ENCODE measurements at places on chromosomes 12 and 14.

DNA sequence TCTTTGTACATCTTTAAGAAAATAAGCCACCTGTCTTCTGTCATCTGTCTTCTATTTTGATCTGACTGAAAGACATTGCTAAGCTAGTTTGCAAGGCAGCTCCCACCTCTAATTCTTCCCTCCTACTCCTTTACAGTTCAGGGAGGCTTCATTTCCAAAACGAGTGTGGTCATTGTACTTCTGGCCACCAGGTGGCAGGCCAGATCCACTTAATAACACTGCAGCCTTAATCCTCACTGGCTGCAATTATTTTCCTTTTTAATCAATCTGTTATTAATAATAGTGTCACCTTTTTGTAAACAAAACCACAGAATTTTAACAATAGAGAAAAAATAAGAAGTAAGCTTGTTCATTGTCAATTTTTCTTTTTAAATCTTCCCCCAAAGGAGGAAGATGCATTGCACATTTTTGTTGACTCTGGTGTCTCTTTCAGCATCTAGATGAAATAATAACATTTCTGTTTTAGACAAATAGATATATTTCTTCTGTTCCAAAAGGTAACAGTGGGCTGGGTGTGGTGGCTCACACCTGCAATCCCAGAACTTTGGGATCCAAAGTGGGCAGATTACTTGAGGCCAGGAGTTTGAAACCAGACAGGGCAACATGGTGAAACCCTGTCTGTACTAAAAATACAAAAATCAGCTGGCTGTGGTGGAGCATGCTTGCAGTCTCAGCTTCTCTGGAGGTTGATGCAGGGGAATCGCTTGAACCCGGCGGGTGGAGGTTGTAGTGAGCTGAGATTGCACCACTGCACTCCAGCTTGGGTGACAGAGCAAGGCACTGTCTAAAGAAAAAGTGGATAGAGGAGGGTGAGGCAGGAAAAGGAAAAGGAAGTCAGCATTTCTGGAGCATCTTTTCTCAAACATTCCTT is 23.3 kb downstream of the GABARAPL1 start:
- no peak for DNase-seq

- DNase-seq, result no peak
Observed at GRCh38 chr14:94412671-94413638, 24.6 kb upstream of the SERPINA1 start.

GRCh38 chr12:67355428-67356379 is 86.5 kb downstream of the CAND1 start:
- no peak for DNase-seq

GRCh38 chr12:69642531-69642930 is 31.8 kb upstream of the LRRC10 start:
- no peak for DNase-seq

GRCh38 chr12:123238961-123239360 is 5.7 kb downstream of the MTRFR start:
- DNase-seq, result no peak

DNA sequence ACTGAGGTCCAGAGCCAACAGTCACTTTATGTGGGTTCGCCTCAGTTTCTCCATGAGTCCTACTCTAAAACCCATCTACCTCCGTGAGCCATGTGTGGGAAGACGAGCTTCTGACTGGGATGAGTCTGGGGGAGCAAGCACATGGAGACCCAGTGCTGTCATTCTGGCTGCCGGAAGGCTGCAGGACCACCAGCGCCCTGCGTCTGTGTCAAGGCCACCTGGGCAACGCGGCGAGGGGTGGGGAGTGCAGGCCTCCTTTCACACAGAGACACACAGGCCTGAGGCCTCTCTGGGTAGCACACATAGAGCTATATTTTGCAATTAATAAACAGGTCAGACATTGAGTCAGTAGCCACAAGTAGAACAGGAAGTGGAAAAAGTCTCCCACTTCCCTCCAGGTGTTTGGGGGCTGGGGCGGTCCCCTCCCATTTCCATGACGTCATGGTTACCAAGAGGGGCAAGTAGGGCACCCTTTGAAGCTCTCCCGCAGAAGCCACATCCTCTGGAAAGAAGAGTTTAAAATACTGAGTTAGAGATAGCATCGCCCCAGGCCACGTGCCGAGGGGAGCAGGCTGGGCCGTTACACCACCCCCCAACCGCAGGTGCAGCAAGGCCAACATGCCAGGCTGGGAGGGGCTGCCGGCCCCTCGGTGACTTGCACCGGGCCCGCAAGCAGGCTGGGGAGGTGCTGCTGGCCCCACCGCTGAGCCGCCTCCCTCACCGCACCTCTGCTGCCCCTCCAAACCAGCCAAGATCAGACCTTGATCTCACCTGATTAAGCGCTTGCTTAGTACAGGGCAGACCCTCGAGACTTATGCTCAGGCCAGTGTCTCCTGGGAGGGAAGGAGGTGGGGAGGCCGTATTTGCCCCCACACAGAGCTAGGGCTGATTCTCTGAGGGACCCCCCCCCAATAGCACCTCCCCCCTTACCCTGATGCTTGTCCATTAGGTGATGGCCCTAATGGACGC is 32.7 kb downstream of the DAD1 start:
- DNase-seq, result no peak

DNA sequence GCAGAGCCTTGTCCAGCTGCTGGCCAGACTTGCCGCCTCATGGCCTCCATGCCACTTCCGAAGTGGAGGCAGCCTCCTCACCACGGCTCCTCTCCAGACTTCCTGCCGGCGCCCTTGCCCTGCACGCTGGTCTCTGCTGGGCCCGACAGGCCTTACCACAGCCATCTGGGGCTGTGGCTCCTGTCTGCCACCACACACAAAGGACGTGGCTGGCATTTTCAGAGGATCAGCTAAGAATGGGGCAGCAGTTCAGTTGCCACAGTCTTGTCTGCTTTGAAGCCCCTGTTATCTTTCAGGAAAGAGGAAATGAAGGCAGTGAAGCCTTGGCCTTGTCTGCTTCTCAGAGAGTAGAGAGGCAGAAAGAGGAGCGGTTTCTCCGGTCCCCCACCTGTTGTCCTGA is 178.0 kb upstream of the FKBP4 start:
- no peak for DNase-seq

DNA sequence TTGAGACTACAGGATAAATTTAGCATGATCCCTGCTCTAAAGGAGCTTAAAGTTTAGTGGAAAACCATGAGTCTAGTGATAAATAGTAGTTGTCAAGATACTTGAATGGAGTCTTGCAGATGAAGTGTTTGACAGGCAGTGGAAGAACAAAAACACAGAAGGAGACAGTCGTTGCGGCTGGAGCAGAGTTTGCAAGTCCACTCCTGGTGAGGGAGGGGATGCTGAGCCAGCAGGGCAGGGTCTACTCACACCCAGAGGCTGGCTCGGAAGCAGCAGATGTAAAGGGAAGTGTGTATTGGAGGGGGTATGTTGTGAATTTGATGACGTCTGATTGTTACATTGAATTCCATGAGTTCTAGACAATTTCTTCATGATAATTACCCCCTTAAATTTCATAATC is 61.3 kb downstream of the TRAF3 start:
- no peak for DNase-seq

DNA sequence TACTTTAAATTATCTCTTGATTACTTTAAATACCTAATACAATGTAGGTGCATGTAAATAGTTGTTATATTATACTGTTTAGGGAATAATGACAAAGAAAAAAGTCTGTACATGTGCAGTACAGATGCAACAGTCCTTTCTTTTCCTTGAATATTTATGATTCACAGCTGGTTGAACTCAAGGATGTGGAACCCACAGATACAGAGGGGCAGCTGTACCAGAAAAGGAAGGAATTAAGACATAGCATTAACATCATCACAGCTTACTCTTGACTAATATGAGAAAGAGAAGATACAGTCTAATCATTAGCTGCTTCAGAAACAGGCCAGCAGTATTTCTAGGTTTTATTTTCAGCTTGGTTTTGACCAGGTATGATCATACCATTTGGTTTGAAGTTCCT is 34.7 kb upstream of the AP4S1 start:
- no peak for DNase-seq

DNA sequence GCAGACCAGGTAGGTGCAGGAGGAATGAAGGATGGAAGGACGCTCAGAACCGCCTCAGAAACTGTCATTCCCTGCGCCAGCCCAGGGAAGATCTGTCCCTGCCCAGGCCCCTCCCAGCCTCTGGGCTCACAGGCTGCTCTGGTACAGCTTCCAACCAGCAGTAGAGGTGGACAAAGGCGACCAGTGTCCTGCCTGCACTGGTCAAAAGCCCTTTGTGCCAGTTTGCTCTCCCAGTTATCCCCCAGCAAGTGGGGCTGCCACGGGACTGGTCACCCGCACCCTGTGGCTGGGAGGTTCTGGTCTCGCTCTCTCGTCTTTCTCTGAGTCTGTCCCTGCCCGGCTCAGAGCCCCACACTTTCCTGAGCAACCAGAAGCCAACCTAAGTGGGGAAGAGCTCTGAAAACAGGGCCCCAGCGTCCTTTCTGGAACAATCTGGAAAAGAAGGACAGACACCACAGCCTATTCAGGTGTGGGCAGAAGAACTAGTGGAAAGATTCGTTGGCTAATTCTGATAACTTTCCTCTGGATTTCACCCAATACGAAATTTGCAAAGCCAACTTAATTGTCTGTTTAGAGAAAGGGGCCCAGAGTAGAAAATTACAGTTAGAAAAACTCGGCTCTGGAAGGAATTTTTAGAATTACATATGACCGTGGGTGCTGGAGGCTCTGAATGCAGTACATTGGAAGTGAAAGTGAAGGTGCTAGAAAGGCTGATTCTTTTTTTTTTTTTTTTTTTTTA is 21.7 kb downstream of the SNRNP35 start:
- peak; percentile 76 for DNase-seq

GRCh38 chr14:74527736-74528280 is 34.2 kb downstream of the ISCA2 start:
- DNase-seq, result no peak

GRCh38 chr12:5487948-5488625 is 56.2 kb downstream of the NTF3 start:
- DNase-seq, result no peak

- DNase-seq, result no peak
Observed at GRCh38 chr12:60078026-60078425, 482.2 kb downstream of the SLC16A7 start.

- no peak for DNase-seq
Observed at GRCh38 chr12:71732357-71732712, 22.3 kb upstream of the RAB21 start.

- DNase-seq, result no peak
Observed at GRCh38 chr12:58818546-58818945, 101.8 kb downstream of the LRIG3 start.

GRCh38 chr12:91989143-91989542 is 156.5 kb downstream of the BTG1 start:
- DNase-seq, result no peak

DNA sequence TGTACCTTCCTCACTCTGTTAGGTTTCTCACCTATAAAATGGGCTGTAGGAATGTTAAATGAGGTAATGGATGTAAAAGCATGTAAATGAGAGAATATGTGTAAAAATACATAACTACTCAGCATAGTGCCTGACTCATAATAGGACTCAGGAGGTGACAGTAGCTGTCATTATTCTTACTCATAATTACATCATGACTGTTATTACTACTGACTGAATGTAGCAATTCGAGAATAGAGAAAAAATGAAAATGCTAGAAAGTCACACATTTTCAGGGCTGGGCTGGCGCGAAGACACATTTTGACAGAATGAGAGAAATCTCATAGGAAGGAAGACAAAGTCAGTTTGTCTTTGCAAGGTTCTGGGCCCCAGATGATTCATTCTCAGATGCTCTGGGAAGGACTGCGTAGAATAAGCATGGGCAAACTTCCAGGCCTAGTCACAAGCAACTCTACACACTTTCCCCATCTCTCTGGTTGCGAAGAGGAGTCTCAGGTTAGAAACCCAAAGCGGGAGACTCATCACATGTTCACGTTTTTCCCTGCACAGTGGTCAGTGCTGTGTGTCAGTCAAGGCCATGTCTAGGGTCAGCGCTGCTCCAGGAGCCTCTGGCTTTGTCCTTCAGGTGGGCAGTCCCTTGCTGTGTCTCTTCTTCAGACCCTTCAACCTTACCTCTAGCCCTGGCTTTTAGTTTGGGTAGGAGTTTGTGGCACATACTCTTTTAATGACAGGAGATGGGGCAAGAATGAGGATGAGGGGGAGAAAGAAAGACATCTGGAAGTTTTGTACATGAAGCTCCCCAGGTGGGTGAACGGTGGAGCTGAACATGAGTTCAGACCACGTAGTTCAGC is 8.4 kb downstream of the GPRC5A start:
- no peak for DNase-seq

GRCh38 chr14:24843494-24843893 is 206.5 kb downstream of the STXBP6 start:
- no peak for DNase-seq

- DNase-seq, result no peak
Observed at GRCh38 chr12:110379631-110380030, 23.9 kb downstream of the ANAPC7 start.

GRCh38 chr12:123498126-123498825 is 35.2 kb downstream of the RILPL1 start:
- no peak for DNase-seq

GRCh38 chr14:55604488-55604887 is 24.5 kb downstream of the KTN1 start:
- no peak for DNase-seq

GRCh38 chr14:33931461-33931860 is 19.4 kb downstream of the EGLN3 start:
- no peak for DNase-seq

GRCh38 chr12:105351523-105351922 is 21.0 kb downstream of the C12orf75 start:
- no peak for DNase-seq

DNA sequence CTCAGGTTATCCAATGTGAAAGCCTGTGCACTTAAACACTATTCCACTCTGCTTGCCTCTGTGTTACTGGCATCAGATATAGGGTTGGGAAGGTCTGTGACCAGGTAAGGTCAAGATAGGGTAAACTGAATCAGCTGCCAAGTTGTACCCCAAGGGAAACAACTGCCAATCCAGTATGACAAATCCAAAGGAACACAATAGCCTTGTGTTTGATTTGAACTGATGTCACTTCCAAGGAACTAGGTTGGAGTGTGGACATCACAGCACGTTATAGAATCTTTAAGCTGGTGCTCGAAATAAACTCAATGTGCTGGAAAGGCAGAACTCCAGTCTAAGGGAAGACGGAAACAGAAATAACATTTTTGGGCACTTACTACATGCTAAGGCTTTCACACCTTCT is 223.4 kb upstream of the BTG1 start:
- no peak for DNase-seq

- no peak for DNase-seq
Observed at GRCh38 chr12:52417740-52418139, 11.6 kb upstream of the KRT82 start.
